Transverse colon (tissue), 4 donors: ENCODE measurements at places on chromosomes 5 and 9. TPM values are rescaled to one million over a fixed set of nuclear protein-coding genes. Genes with fewer than 3 reads are reported as not detected.

The FSTL4 gene
- total RNA-seq, result not detected

DNA sequence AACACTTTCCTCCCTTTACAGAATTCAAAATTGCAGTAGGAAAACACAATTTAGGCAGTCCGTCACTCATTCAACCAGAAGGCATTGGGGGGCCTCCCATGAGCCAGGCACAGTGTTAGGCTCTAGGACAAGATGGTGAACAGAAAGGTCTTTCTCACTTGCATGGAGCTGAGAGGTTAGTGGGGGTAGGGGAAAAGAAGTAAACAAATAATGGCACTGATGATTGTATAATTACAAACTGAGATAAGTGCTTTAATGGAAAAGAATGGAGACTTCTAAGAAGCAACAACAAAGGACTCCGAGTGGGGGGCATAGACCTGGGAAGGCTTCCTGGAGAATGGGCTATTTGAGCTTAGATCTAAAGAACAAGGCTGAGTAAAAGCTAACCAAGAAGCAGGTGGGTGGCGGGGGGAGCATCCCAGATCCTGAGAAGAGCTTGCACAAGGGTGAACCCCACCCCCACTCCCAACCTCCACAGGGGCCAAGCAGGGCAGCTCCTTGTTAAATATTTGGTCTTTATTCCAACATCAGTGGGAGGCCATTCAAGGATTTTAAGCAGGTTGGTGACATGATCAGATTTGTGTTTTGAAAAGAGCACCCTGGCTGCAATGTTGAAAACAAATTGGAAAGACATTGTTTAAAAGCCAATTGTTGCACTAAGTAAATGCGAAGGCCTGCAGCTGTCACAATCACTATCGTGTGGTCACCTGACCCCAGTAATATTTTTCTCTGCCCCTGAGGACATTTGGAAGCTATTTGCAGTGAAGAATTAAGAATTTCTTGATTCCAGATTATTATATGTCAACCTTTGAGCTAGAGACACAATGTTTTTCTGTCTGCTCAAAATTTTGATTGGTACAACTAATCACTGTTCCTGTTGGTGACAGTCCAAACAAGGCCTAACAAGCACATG lies 73.9 kb upstream of the EFNA5 start:
- no peak for DNase-seq

DNA sequence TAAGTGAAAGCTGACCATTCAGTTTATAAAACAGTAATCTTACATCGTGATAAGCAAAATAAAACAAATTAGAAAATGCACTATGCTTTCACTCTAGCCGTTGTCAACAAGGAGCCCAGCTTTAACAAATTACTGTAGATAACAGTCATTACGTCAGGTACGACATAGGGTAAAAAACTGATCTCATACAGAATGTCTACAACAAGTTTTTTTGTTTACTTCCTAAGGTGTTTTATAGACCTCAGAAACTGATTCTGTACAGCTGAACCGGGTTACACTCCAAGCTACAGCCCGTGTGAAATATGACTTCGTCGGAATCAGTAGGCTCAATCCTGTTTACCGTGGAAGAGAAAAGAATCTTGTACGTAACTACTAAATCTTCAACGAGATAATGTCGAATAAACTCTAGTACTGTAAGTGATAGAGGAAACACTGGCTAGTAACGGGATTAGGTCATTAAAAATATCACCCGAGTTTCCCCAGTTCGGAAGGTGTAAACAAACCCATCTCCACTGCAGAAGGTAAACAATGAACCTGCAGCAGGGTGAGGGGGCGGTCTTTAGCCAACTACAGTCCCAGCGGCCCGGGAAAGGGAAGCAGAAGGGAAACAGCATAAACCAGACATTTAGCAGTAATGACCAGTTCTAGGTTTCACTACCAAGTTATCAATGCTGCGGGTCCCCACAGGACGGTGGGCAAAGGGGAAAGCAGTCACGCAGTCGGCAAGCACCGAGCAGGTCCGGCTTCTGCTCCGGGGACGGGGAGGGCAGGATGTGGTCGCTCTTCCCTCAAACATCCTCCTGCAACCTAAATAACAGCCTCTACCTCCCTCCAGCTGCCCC lies 1.1 kb downstream of the RICTOR start:
- DNase-seq, result peak; percentile 50

- peak; percentile 75 for DNase-seq
Observed at GRCh38 chr9:129584136-129584535, 36.8 kb downstream of the C9orf50 start.

DNA sequence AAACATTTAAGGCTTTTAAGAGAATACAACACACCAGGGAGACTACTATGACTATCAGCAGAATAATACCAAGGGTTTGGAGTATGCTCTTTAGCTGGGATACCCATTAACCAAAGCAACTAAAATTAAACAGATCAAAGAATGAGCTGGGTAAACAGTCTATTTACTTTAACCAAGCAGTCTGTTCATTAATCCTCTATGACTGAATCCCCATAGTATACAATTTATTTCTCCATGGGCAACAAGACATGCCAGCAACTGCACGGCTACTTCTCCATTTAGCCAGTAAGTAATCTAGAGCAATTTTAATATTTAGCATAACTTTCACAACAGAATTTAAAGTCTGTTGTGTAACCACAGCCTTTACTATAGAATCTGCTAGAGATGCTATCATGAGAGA lies 77.6 kb downstream of the CDO1 start:
- DNase-seq, result no peak

The NDUFA8 gene
- total RNA-seq, result 22.3 TPM

DNA sequence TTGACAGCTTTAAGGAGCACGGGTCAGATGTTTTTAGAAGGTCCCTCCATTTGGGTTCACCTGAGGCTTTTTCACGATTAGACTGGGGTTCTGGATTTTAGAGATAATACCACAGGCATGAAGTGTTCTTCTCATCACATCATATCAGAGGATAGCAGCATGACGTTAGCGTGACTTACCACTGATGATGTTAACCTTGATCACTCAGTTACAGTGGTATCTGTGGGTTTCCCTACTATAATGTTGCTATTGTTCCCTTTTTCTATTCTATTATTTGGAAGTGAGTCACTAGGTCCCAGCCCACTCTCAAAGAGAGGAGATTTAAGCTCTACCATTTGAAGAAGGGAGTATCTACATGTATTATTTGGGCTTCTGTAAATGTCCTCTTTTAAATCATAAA lies 300.0 kb downstream of the MAST4 start:
- no peak for DNase-seq
